ACHN (cell line): ENCODE measurements at places on chromosomes 11 and 22.

- DNase-seq = no peak
These were observed 728 bp downstream of the MMP27 start for GRCh38 chr11:102704841-102705240.

DNA sequence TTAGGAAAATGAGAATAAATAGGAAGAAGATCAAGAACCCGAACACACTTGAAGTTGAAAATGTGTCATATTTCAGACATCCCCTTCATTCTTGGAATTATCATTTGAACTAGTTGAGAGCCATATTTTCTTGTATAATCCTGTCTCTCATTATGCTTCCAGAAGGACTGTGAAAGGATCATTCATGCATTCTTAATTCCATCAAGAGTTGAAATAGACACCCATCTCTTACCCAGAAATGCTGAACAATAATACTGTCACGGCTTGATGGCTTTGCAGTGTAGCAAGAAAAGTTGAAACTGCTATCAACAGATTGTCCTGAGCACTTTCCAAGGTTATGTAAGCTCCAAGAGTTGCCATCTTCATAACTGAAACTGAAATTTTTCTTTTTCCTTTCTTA, 79.7 kb downstream of the ARHGAP42 start:
- DNase-seq = no peak

GRCh38 chr22:40120848-40121247, 56.9 kb upstream of the TNRC6B start:
- DNase-seq = no peak

DNA sequence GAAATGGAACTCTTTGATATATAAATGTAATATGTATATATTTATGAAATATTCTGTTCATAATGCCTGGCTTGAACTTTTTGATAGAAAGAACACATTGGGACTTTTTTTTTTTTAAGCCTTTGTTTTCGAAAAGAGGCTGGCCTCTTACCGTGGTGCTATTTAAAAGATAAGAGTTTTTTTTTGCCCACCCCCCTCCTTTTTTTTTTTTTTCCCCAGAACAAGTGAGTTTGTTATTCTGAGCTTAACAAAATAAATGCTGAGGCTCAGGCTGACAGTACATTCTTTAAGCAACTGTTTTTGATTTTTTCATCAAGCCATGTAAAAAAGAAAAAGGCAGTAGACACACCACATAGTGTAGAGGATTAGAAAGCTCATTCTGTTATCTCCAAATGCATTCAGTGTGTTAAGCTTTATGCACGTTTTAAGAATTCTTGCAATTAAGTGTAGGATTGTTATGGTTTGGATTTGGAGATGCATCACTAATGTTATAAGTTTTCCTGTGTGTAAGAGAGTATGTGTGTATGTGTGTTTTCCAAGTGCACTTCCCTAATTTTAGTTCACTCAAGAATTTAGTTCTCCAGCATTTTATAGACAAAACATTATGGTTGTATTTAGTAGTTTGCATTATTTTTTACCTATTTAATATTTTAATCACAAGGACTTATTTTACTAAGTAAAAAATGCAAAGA, 12.0 kb downstream of the PDHX start:
- no peak for DNase-seq

DNA sequence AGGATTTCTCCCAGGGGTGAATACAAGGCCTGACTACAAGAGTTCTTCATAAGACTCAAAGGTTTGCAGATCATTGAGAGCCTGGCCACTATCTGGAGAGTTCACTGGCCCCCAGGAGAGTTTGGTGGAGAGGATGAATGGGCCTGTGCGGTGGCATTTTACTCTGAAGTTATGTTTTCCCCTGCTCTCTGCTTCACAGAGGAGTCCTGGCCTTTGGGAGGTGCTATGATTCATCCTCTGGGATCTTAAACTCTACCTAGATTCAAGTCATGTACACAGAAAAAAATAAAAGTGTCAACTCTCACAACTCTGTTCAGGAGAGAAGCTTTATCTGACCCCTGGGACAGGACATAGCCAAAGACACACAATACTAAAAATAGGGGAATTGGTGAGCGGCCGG, 159.1 kb upstream of the CARD18 start:
- no peak for DNase-seq

- peak; percentile 33 for DNase-seq
These were observed 86.2 kb downstream of the RPL27A start for GRCh38 chr11:8768625-8769333.

GRCh38 chr11:23370580-23371275, 510.5 kb upstream of the CCDC179 start:
- DNase-seq = no peak

DNA sequence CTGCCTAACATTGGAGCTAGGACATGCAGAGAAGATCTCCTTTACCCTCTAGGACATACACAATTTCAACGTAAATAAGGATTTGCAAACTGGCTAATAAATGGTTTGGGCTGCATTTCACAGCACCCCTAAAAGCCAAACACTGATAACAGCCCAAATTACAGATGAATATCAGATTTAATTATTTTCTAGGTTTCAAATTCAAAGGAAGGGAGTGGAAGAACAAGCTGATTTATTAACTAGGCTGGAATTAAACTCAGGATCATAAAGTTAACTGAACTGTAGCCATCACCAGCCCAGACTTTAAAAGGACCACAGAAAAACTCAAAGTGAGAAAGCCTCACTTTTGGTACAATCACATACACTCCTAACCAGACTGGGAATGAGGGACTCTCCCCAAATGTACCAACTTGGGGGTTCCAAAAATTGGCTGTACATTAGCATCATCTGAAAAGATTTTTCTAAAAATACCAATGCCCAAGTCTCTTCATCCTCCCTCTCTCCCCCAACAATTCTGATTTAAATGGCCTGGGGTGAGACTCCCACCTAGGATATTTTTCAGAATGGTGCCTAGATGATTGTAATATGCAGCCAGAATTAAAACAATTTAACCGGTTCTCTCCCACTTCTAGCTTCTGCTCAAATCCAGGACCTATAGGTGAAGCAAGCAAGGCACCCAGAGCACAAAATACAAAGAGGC, 43.5 kb downstream of the SYTL2 start:
- DNase-seq = peak; percentile 35

DNA sequence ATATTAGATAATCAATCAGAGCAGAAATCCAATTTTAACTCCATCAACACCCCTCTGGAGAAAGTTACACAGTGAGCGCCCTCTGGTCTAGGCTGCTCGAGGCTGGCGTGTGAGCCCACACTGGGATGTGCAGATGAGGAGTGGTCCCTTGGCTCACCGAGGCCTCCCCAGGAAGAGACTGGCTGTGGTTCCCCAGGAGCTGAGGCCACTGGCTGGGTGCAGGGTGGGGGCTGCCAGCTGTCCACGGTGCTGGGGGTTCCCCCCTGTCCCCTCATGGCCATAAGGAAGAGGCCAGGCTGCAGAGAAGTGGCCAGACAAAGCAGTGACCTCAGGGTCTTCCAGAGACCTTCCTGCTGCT, 750.7 kb downstream of the BRD1 start:
- no peak for DNase-seq

DNA sequence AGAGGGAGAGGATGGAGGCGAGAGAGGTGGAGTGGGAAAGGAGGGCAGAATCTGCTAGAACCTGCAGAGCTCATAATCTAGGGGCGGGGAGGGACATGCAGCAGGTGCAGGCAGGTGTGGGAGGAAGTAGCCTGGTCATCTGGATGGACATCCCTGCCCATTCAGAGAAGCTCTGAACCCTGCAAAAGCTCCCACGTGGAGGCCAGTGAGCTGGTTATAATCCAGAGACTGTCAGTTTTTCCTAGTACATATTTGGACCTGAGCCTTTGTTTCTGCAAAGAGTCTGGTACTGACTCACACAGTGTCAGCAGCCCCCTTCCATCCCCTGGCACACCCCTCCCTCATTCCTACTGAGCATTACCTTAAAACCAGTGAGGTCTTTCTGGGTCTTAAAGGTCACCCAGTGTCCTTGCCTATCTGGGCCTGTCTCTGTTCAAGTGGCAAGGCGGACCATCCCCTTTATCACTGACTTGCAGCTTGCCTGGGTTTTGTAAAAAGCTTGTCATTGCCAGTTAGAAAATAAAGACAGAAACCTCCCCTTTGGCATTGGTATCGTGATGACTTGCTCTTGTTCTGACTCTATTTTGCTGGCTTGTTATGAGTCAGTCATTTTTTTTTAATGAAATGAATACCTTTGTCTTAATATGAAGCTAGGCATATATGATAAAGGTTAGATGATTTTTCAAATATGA, 26.1 kb downstream of the PTPRJ start:
- no peak for DNase-seq

GRCh38 chr11:67372993-67373647, at the start of gene CLCF1:
TSS of gene CLCF1 (minus strand) at chr11:67373598. CDS start at chr11:67373539, 59 bp downstream.
- DNase-seq = no peak

GRCh38 chr11:126756855-126757254, 243.7 kb downstream of the KIRREL3 start:
- DNase-seq = no peak

DNA sequence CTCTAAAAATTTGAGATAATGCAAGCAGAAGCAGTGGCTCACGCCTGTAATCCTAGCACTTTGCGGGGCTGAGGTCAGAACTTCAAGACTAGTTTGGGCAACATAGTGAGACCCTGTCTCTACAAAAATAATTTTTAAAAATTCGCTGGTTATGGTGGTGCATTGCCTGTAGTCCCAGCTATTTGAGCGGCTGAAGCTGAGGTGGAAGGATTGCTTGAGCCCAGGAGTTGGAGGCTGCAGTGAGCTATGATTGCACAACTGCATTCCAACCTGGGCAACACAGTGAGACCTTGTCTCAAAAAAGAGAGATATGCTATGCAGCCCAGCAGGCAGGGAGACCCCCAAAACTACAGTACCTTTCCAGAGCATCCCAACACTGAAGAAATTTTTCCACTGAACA, 2.3 kb downstream of the CTSC start:
- DNase-seq = no peak

- DNase-seq = no peak
These were observed 201.6 kb upstream of the NAV2 start for GRCh38 chr11:19511066-19511412.

DNA sequence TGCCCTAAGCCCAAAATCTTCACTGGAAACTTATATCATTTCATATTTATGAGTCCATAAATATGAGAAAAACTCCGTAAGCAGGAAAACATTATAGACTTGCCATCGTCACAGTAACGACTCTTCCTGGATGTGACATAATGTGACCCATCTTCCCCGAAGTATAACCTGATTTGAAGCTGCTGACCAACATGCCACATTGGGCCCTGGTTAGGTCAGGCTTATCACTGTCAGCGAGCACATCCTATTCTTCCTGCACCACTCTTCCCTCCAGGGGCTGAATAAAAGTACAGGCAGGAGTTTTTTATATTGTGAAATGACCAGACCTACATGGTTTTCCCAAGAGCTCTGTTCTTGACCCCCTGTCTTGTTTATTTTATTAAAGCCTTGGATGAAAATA, 12.1 kb upstream of the BLID start:
- no peak for DNase-seq

DNA sequence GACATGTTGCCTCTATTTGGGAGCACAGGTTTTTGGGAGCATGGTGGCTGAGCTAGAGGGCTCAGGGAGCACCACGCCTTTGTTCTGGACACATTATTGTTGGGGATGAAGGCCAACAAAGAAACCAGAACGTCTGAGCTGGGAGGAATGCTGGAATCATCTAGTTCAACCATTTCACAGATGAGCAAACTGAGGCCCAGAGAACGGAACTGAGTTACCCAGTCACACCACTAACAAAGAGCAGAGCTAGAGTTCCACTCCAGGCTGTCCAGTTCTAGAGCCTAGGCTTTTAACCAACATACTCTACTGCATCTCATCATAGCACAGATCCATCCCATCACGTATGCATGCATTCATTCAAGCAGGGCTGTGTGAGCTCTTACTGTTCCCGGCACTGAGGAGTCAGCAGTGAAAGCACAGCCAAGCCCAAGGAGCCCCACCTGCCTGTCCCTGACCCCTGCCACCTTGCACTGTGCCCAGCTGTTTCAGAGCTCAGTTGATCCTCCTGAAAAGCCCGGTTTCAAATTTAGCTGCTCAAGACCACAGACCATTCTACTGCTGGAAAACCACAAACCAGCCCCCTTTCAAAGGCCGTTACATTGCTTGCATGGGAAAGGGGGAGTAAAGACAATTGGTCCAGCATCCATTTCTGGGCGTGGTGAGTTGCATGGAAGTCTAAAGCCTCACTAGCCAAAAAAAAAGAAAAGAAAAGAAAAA, 16.9 kb upstream of the TCF20 start:
- no peak for DNase-seq

- DNase-seq = no peak
These were observed 35.8 kb downstream of the FCHSD2 start for GRCh38 chr11:73106347-73106746.

GRCh38 chr11:58395581-58395980, 11.1 kb downstream of the OR5B3 start:
- DNase-seq = no peak

DNA sequence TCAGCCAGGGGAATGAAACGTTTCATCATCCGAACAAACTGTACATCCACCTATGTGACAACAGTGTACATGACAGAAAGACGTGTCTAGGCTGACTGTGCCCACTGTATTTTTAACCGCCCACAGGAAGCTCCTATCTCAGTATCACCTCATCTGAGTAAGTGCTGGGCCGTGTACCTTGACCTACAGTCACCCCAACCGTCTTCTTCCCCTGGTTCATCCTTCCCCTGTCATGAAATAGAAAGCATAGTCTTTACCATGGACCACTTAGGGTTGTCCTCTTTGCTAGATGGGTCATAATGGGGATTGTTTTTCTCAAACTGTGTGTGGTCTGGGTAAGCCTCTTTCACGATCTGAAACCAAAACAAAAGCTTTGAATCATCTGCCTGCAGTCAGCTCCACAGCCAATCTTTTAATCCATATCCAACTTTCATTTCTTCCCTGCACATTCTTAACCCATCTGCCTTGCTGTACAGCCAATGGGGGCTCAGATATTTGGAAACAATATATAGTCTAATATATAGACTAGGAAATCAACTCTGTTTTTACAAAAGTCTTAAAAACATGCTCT, 4.2 kb downstream of the THYN1 start:
- DNase-seq = no peak

DNA sequence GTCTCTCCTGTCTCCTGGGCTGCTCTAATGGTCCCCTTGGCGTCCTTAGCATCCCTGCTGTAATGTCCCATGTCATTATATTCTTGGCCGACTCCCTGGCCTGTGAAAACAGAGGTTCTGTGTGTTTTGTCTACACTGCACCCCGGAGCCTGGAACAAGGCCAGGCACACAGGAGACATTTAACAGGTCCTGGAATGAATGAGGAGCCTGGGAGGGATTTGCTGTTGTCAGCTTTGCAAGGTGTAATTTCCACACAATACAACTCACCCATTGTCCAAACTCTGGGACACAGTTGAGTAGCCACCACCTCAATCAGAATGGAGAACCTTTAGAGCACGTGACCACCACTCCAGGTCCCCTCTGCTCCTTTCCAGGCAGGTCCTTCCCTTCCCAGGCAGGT, 14.9 kb upstream of the PDGFB start:
- no peak for DNase-seq

- no peak for DNase-seq
These were observed 20.5 kb upstream of the CELSR1 start for GRCh38 chr22:46557736-46558480.
